ENCODE measurements at places on chromosomes 5 and 9.

- DNase-seq, result no peak
Observed at GRCh38 chr5:101346906-101347305, 443.8 kb upstream of the ST8SIA4 start.

DNA sequence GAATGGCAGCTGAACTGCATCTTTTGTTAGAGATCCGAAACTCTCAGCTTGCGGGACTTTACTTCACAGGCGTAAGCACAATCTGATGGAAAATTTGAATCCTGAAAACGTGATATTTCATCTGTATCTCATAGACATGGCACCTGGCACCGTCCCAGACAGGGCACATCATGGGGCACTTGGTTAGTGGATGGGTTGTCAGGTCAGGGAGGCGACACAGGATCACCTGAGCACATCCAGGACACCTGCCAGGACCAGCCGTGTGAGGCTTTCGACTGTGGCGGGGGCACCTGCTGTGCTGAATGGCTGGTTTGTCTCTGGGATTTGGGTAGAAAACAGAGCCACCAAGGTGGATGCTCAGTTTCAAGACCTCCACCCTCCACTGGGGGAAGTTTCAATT is 11.3 kb upstream of the ZFP62 start:
- no peak for DNase-seq

- no peak for DNase-seq
Observed at GRCh38 chr5:56357426-56357825, 124.3 kb upstream of the ANKRD55 start.

GRCh38 chr9:119366909-119367682 is 2.1 kb downstream of the BRINP1 start:
- no peak for DNase-seq

DNA sequence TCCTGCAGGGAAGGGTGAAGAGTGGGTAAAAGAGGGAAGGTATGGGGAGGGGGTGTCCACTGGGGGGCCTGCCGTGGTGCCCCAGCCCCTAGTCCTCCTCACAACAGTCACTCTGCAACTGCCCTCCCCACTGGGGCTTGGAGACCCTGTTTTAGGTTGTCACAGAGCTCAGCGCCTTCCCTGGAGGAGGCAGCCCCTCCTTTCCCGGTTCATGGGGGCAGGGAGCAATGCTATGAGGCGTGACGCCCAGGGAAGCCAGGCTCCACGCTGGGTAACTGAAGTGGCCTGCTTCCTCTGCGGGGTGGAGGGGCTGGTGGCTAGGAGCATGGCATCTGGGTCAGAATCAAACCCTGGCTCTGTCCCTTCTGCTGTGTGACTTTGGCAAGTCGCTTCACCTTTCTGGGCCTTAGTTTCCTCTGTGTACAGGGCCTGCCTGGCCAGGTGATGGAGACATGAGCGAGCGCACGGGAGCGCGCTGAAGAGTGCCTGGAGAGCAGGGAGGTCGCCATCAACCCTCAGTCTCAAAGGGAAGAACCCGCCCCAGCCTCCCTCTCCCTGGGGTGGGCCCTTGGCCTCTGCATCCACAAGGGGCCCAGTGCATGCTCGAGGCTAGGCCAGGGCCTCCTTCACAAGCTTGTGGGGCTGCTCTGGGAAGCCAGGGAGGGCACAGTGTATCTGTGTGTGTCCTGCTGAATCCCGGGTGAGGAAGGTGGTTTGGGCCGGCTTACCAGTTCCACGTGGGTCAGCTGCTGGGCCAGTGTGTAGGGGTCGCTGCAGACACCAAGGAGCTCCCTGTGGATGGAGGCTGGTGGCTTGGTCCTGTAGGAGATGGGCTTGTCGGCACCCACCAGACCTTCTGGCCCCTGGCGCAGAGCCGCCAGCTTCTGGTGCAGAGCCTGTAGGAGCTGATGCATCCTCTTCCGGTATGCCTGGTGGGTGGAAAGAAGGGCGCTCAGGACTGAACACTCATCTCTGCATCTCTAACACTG is 56.4 kb upstream of the RNF130 start:
- DNase-seq, result no peak

DNA sequence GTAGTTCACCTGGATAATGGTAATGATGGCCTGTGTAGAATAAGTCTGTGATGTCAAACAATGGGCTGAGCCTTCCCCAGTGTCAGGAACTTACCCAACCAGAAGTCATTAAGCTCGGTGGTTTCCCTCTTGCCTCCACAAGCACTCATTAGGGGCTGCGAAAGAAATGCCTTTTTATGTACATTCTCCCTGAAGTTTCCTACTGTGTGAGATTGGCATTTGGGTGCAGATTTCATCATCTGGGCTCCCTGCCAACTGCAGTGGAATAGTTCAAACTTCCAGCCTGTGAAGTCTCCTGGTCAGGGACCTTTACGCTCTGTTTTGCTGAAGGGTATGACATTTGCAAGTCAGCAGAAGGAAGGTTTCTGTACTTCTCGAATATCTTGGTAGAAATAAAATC is 41.6 kb upstream of the TMEM215 start:
- DNase-seq, result no peak

GRCh38 chr9:91119679-91120078 is 242.0 kb downstream of the AUH start:
- DNase-seq, result peak; percentile 90
